ENCODE measurements at places on chromosomes 7 and 10.

DNA sequence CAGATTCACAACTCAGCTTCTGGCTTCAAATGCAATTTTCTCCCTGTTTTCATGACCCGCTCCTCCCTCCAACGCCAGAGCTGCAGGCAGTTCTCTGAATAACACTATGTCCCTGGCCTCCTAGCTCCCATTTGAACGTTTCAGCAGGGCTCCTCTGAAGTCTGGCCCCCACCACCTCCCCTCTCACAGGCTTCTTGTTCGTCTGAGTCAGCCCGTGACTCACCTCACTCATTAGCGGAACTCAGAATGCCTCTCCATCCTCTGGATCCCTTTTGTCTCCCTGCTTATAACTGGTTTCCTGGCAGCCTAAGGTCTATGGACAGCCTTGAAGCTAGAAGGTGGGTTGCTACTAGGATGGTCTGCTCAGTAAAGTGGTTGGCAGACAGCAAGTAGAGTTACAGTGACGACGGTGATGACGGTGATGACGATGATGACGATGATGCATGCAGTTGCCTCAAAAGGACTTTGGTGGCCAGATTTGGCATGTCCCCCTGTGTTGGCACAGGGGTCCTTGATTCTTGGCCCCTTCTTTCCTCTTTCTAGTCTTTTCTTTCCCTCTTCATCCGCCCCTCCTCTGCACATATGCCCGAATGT lies 83.3 kb upstream of the MKLN1 start:
- DNase-seq, result no peak

DNA sequence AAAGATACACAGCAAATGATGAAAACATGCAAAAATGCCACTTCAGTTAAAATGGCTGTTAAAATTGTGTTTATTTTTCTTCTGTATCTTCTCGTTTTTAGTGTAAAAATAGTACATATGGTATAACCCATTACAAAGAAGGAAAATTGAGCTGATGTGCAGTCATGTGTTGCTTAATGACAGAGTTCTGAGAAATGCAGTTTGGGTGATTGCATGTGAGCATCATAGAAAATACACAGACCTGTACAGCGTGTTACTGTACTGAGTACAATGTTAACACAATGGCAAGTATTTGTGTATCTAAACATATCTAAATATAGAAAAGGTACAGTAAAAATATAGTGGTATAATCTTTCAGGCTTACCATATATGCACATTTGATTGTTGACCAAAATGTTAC lies 7.3 kb downstream of the DMTF1 start:
- DNase-seq, result no peak

DNA sequence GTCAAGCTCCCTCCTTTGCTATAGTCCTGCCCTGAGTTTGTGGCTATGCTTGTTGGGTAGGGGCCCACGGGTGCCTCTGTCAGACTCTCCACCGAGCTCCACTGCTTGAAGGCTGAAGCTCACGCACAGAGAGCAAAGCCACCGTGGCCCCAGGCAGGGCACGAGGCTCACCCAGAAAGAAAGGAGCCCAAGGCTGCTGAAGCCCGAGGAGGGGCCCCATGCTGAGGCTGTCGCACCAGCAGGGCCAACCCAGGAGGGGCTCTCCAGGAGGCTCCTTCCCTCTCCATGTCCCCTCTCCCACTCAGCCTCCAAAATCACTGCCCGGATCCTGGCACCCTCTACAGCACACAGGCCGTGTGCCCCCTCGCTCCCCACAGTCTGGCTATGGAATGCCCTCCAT lies 50.5 kb downstream of the YKT6 start:
- DNase-seq, result no peak

GRCh38 chr10:124577651-124578050 lies 116.0 kb downstream of the LHPP start:
- DNase-seq, result no peak

DNA sequence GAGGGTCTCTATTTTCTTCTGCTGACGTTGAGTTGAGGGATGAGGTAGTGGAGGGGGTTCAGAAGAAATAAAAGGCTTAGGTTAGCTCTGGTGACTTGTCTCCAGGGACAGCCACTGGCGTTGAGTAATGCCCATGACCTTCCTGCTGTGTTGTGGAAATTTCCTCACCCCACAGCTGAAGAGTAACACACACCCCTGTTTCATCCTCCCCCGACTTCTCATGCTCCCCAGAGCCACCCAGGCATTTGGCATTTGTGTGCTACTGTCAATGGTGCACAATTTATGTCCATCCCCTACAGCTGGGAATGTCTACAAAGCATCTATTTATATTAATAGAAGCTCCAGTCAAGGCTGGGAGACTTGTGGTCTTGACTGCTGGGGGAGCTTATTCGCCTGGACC lies 4.7 kb upstream of the TMEM72 start:
- no peak for DNase-seq

DNA sequence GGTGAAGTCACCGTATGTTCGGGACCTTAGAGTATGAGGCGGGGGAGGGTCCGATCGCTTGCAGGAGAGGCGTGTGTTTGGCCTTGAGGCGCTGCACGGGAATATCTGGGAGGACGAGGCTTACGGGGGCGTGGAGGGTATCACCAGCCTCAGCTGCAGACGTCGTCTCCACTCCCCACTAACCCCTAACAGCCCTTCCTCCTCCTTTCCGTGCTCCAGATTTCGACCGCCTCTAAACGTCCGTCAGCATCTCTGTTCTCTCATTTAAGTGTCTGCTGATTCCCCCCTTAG lies 23.5 kb upstream of the ZNF12 start:
- DNase-seq, result no peak

- no peak for DNase-seq
Measured at GRCh38 chr10:13651969-13652720, 65.4 kb downstream of the PRPF18 start.

DNA sequence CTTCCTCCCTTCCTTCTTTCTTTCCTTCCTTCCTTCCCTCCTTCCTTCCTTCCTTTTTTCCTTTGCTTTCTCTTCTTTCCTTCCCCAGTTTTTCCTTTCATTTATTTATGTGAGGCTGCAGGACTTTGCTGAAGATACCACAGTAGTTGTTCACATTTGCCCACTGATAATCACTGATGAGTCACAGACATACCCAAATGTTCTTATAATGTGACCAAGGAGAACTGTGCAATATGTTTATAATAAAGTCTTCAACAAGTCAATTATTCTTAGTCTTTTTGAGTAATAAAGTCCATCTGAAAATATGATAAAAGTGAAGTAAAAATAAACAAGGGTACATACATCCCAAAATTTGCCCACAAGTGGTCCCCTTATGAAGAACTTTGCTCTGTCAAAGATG lies 159.7 kb downstream of the GNAI1 start:
- no peak for DNase-seq

DNA sequence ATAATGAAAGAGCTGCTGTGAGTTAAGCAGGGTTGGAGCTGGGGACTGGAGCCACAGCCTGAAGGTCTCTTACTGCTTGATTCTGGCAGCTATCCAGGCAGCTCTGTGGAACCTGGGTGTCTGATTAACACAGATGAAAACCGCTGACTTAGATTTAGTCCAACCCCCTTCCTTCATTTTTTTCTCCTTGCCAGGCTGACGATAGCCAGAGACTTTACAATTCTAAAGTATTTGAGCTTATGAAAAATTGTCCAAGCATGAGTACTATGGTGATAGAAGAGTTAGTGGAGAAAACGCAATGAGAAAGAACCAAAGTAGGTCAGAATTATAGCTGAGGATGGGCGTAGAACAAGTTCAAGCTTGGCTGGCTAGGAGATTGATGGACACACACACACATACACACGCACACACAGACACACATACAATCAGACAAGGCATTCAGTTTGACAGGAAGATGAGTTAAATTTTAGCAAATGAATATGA lies 13.5 kb upstream of the GPR85 start:
- no peak for DNase-seq

GRCh38 chr10:24723788-24724380 lies at the start of gene ARHGAP21:
ARHGAP21 (minus strand) TSS chr10:24723887; CDS start chr10:24721899, 1,988 bp downstream.
- DNase-seq, result peak; percentile 68

- no peak for DNase-seq
Measured at GRCh38 chr7:111090846-111091245, at the start of gene LRRN3. LRRN3 (plus strand) TSS chr7:111091127; CDS start chr7:111122773, 31,646 bp downstream.

- DNase-seq, result no peak
Measured at GRCh38 chr10:84542522-84543490, 214.4 kb downstream of the CCSER2 start.

DNA sequence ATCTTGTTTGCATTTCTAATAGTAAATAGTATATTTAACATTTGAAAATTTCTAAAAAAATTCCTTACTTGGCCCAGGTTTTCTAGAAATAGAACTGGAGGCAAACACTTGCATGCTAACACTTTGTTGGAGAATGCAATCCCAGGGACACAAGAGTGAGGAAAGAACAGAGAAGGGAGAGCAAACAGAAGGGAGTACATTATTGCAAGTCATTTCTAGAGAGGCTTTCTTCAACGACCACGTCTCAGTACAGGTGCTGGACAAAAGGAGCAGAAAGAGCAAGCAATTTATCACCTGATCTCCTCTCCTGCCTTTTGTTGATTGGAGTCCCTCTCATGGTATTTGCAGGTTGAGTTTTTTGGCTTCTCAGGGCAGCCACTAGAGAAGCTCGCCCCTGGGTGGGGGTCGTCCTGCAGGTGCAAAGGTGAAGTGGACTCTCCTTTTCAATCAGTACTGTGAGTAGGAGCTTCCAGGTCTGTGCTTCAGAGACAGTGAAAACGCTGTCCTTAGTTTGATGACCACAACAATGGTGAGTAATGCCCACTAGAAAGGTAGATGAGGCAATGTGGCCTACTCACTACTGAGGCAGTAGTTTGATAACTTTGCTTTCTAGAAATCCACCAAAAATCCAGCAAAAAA lies 5.2 kb downstream of the CPED1 start:
- no peak for DNase-seq

GRCh38 chr7:127995881-127996215 lies 35.4 kb downstream of the LRRC4 start:
- no peak for DNase-seq

DNA sequence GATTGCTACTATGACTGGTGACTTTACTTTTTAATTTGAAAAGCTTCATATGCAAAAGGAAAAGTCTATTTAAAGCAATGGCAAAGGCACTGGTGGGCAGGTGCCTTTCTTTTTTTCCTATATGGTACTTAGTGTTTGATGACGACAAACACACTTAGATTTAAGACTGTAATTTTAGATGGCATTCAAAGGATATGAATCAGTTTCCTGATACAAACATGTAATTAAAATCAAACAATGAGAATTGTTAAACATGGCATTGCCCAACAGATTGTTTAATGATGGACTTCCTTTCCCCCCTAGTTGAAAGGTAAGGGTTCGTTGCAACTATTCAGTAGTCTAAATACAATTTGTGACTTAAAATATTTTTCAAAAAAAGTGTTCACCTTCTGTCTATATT lies 106.5 kb upstream of the SEMA3C start:
- no peak for DNase-seq

GRCh38 chr10:33215635-33216034 lies 118.8 kb downstream of the NRP1 start:
- no peak for DNase-seq

- DNase-seq, result no peak
Measured at GRCh38 chr10:80589726-80590373, 52.1 kb downstream of the SH2D4B start.

- DNase-seq, result no peak
Measured at GRCh38 chr10:100311298-100311697, 18.7 kb downstream of the PKD2L1 start.

- no peak for DNase-seq
Measured at GRCh38 chr10:132703419-132704007, 82.4 kb downstream of the NKX6-2 start.

DNA sequence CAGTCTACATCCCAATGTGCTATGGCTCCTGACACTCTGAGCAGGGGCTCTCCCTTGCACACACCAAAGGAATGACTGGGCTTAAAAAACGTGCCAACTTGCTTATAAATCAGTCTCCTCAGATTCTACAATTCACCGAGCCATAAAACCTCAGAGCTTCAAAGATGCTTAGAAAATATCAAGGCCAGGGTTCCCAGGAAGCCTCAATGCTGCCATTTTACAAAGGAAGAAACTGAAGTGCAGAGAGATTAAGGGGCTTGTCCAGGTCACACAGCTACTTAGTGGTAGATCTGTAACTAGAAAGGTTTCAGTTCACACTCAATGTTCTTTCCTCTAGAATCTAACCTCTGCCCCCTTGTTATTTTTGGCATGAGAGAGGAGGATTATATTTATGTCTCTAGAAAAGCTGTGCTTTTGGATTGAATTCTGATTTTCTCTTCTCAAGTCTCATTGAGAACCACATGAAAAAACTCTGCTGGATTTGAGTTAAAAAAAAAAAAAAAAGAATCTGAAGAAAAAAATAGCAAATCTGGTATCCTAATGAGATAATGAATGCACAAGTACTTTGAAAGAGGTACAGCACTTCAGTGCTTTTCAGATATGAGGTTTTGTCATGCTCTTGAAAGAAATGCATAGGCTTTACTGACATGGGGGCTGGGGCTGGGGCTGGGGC lies 22.3 kb upstream of the TSPAN33 start:
- no peak for DNase-seq

- no peak for DNase-seq
Measured at GRCh38 chr7:44050121-44050914, 5.8 kb downstream of the DBNL start.

DNA sequence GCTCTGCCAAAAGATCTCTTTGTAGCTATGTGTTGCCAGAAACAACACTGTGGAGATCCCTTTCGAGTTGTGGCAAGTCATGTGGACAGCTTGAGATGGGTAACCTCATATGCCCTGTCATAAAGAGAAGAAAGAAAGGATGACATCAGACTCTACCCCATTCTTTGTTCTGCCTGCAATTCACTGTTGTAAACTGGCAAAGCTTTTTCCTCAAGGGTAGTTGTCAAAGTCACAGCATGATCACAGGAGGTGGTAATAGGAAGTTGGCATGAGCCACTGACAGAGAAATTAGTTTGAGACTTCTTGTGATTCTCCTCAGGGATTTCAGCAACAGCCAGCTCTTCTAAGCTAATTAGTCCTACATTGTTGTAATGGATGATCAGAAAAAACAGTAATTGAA lies 19.4 kb upstream of the MINDY3 start:
- DNase-seq, result no peak

DNA sequence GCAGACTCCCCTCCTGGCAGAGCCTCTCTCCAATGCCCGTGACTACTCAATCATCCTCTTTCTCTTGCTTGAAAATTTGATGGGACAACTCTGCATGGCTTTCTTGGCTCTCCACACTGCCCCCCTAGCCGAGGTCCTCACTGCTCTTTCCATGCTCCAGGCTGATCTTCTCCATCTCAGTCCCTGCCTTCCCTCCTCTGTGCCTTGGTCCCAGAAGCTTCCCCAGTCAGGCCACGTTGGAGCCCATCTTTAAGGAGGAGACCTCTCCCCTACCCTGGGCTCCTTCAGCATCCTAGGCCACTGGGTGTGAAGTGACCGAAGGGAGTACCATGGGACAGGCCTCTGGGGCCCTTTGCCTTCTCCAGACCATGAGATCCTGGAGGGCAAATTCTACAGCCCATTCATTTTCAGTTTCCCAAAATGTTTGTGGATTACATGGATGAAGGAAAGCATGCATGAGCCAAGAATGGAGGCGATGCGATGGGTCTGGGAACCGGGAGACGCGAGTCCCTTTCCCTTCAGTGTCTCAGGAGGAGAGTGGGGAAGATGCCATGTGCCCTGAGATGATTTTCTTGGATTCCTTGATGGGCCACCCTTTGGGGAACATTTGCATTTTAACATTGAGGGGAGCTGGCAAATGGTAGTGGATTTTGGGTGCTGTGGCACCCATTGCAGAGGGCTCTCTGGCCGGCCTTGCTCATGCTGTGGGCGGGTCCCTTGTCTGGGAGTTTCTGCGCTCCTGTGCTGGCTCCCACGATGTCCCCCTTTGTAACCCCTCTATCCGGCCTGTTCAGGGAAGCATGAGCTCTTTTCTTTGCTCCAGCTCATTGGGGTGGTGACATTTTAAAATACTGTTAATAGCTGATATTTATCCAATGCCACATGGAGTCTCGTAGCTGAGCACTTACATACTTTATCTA lies 376.6 kb downstream of the RPS24 start:
- no peak for DNase-seq

- DNase-seq, result no peak
Measured at GRCh38 chr7:127831318-127832219, 179.6 kb downstream of the SND1 start.
